ENCODE measurements at places on chromosomes 6 and 20.

- DNase-seq: no peak
These were observed 90.4 kb downstream of the FARS2 start for GRCh38 chr6:5351552-5352210.

GRCh38 chr6:143361536-143362191, 88.8 kb downstream of the ADAT2 start:
- DNase-seq: no peak

GRCh38 chr6:56047931-56048540, 172.6 kb upstream of the BMP5 start:
- DNase-seq: no peak

DNA sequence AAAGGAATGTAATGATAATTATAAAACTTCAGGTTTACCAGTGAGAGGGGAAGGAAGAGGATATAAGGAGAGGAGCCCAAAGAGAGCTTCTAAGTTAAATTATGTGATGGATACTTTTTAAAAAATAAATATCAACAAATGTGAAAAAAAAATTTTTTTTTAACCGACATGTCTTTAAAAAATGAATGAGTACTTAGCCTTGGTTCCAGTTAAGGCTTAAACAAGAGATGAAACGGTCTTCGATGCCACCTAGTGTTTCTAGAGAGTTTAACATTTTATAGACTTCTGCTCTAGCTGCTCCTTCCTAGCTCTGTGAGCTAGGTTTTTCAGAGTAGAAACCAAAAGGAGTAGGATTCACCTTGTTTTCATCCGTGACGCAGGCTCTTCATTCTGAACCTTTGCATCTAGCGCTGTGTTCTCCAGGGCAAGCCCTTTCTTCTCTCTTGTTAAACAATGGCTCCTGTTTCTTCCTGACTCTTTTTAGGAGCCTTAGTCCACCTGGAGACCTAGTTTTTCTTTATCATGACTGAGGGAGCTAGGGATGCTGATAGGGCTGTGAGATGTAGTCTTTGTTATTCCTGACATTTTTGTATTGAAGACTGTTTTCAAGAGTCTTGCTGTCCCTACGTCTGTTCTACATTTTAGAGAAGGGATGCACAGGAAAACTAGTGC, 42.4 kb upstream of the GNRH2 start:
- no peak for DNase-seq

- DNase-seq: no peak
These were observed 68.0 kb downstream of the CLVS2 start for GRCh38 chr6:123064038-123064437.

DNA sequence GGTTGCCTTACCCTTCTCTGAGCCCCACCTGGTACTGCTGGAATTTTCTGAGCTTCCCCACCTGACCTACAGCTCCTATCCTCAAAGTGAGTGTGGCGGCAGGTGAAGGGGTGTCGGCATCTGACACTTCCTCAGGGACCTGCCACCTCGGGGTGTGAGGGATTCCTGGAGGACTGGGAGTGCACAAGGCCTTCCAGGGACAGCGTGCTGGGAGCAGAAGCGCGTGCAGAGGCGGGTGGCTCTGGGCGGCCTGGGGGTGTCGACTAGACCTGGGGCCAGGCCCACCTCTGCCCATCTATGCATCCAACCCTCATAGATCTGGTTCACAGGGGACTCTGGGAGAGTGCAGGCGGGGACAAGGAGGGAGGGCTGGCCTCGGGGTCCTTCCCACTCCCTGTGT, 7.8 kb downstream of the DLGAP4 start:
- no peak for DNase-seq

DNA sequence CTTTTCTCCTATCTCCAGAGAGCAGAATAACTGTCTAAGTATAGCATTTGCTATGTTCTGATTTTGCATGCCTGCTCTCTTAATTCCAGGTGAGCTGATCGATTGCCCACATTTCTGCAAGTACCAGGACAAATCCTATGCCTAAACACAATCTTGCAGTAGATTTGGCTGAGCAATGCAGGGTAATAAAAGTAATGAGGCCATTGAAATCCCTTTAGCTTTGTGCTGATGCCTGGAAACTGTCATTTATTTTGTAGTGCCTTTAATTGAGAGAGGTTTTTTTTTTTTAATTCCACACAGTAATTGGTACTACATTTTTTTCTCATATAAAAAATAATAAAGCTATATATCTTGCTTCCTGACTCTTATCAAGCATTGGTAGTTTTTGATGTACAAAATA, 252.3 kb downstream of the NKAIN2 start:
- no peak for DNase-seq

GRCh38 chr6:136742125-136742524, 50.2 kb downstream of the MAP3K5 start:
- DNase-seq: no peak

- DNase-seq: no peak
These were observed 45.3 kb downstream of the CD83 start for GRCh38 chr6:14162826-14163225.

- DNase-seq: no peak
These were observed 59.3 kb downstream of the EPB41L2 start for GRCh38 chr6:131003488-131004386.

DNA sequence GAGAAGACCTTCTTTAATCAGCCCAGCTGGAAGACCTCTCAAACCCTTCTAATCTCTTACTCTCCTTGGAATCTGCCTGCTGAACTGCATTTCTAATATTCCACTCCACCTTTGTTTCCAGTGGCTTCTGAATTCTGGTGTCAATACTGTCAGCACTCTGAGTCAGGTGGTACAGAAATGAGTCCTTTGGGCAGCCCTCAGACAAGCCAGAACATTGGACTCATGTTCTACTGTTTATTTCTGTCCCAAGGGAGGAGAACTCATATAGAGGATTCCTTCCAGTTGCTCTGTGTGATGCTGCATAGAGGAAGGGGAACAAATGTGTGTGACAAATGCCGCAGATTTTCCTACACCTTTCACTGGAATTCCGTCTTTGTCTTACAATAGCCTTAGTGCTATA, 114.8 kb downstream of the PHF3 start:
- no peak for DNase-seq

GRCh38 chr6:25556516-25556915, 95.5 kb upstream of the SCGN start:
- DNase-seq: peak; percentile 50

DNA sequence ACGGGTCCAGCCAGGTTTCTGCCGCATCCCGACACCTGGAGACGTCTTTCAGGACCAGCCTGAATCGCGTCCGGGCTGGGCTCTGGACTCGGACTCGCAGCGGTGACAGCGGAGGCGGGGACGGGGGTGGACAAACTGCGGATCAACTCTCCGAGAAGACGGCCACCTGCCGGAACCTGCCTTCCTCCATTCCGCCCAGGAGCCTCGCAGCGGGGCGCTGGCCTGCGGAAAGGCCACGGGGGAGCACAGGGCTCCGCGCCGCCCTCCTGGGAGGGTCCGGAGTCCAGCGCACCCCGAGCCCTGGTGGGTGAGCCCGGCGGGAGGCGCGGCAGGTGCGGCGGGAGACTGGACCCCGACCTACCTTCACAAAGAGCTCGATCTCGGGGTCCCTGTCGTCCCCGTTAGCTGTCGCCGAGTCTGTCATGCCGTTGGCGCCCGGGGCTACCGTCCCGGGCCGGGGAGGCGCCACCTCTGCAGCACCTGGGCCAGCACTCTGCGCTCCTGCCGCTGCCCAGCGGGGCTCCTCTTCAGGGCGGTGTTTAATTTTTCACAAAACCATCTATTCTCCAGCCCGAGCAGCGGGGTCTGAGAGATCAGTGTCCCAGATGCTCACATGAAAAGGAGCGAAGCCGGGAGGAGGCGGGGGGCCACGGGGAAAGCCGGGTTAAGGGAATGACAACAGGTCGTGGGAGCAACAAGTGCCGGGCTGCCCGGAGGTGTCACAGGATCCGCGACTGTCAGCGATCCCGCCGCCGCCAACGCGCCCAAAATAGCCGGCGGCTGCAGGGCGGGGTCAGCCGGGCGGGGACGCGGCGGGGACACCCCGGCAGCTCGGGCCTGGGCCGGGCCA, at the start of gene CLIC5:
CLIC5 (minus strand) TSS at position 742 of the 850 bp plus-strand sequence; CDS start at position 424, 318 bp downstream.
- no peak for DNase-seq

DNA sequence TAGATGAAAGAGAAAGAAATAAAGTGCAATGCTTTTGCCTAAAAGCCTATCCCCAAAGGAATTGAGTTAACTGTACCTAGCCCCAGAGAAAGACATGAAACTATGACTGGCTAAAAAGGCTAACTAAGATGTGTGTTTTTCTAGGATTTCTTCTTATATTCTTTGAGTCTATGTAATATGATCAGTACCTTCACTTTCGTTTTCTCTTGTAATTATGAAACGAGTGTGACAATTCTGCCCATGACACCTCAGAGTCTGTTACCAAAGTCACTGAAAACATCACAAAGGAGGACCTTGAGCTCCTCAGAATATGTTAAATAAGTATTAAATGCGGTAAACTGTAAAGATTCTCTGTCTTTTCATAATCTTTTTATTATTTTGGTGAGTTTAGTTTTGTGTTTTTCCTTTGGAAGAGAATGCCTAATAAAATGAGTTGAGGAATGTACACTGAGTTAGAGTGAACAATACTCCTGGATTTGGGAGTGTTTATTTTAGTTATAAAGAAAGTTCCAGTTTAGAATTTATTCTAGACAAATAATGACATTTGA, 141.3 kb downstream of the FUT9 start:
- no peak for DNase-seq

- DNase-seq: no peak
These were observed 109.0 kb downstream of the MCHR2 start for GRCh38 chr6:99885051-99885450.

- DNase-seq: no peak
These were observed 50.2 kb downstream of the TMEM242 start for GRCh38 chr6:157272866-157273755.

- no peak for DNase-seq
These were observed 347.1 kb downstream of the UTRN start for GRCh38 chr6:144632266-144632665.

DNA sequence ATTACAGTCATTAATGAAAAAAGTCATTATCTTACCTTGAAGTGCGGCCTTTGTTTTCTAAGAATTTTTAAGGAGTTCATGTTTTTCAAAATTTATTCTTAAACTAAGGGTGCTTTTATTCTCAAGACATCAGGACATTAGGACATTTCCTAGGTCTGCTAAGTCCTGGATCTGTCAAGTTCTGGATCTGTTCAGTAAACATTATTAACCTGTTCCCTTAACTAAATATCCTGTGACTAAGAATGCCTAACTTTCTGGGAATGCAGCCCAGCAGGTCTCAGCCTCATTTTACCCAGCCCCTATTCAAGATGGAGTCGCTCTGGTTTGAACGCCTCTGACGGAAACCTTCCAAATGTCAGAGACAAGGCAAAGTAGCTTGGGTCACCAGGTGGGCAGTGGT, 302.6 kb downstream of the SYNE1 start:
- no peak for DNase-seq

DNA sequence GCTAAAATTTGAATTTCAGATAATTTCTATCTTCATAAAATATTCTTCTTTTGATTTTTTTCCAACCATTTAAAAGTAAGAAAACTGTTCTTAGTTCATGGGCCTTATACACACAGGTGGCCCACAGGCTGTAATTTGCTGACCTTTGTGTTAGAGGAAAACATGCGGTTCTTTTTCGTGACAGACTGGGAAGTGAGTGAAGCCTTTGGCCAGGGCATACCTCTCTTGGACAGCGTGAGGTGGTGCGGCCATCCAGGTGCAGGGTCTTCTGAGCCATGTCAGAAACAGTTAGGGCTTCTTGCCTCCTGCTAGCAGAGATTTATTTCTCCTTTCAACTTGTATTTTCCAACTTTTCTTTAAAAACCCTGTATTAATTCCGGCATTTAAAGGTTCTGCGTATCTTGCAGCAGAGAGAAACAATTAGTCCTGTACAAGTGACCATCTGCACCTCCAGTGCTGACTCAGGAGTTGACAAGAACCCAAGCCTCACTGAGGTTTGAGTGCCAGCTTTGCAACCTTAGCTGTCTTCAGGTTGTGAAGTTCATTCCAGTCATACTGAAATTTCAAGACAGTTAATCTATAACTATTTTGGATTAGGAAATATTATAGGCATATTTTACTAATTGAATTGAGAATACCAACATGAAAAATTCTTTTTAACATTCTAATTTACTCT, 177.8 kb downstream of the LY86 start:
- no peak for DNase-seq

GRCh38 chr6:34525431-34526175, 30.5 kb downstream of the SPDEF start:
- no peak for DNase-seq

- DNase-seq: no peak
These were observed 34.5 kb upstream of the FERMT1 start for GRCh38 chr20:6157345-6157744.

GRCh38 chr6:79159846-79160245, 74.6 kb downstream of the HMGN3 start:
- no peak for DNase-seq

GRCh38 chr6:133132466-133132971, 108.6 kb upstream of the EYA4 start:
- no peak for DNase-seq

- DNase-seq: no peak
These were observed 141.5 kb downstream of the MYB start for GRCh38 chr6:135322427-135323201.

DNA sequence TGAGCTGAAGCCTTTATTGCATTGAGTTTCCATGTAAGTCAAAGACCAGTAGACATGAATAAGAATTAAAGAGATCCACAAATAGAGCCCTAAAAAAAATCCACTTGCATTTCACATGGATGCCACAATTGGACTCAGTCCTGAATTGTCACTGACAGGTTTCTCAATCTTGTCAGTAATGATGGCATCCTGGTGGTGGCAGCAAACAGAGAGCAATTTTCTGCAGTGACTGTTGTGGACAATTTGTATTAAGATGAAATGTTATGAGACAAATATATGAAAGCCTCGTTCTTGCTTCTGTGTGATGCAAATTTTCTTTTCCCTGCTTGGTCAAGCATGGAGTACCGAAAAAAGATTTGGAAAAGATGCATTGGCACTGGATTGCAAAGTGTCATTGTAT, 278.9 kb downstream of the SAMD5 start:
- no peak for DNase-seq

DNA sequence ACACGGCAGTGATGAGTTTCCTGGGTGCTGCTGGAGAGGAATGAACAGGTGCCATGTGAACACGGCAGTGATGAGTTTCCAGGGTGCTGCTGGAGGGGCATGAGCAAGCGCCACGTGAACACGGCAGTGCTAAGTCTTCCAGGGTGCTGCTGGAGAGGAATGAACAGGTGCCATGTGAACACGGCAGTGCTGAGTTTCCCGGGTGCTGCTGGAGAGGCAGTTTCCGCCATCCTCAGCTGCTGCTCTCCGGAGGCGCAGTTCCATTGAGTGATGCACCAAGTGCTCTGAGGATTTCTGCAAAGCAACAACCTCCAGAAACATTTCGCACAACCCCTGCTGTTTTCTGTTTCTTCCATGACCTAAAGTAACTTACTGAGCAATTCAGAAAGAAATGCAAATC, 155.4 kb downstream of the SMOC2 start:
- DNase-seq: no peak

All from activated T-helper 2 cell treated with anti-CD3 and anti-CD28 coated beads, Interferon-gamma antibody, Interleukin-2, Interleukin-4, amounts not matched to agents 10 μg/mL and 5 μg/mL and 100 μg/mL, durations not matched to agents 14 hours and 24 hours and 36 hours (primary cell).